ENCODE measurements at places on chromosomes 11 and 22.

DNA sequence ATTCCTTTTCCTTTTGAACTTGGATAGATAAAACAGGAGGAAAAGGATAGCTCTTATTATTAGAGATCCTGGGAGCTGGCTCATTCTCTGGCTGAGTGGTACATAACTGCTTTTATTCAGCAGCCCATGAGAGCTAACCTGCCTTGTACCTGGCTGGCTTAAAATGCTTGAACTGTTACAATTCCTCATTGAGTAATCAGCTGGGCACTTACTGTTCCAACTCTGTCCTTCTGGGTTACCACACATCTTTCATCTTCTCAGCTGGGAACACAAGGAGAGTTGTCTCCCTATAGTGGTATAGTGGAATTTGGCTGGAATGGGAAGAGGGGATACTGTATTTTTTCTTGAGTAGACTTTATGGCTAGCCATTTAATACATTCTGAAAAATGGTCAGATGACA lies 39.8 kb upstream of the SPTBN2 start:
- DNase-seq: no peak

DNA sequence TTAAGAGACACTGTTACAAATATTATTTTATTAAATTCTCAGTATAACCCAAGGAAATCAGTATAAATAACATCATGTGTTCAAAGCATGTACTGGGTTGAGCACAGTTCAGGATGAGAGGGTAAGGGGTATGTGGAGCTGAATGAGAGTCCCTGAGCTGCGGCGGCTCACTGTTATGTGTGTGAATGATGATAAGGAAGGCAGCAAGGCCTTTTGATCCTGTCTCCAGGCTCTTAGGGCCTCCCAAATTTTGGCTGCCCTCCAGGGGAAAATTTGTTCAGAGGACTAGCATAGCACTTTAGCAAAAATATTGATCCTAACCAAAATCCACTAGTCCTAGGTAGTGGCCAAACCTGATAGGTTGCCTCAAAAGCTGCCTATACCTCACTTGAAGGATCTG lies 86.1 kb upstream of the SPON1 start:
- no peak for DNase-seq

DNA sequence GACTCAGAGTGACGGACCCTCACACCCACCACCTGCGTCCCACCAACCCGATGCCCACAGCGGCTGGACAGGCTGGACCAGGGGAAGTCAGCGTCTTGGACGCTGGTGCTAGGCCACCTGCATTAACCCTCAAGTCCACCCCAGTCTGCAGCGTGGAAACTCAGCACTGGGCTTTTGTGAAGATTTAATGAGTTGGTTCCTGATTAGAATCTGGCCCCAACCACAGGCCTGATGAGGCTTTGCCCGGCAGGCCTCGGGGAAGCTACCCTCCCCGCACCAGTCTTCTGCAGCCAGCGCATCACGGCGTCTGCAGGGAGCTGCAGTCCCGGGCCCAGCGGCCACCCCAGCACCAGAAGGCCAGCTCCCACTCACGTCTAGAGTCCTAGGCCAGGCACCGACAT lies 101.0 kb downstream of the BRD1 start:
- no peak for DNase-seq

DNA sequence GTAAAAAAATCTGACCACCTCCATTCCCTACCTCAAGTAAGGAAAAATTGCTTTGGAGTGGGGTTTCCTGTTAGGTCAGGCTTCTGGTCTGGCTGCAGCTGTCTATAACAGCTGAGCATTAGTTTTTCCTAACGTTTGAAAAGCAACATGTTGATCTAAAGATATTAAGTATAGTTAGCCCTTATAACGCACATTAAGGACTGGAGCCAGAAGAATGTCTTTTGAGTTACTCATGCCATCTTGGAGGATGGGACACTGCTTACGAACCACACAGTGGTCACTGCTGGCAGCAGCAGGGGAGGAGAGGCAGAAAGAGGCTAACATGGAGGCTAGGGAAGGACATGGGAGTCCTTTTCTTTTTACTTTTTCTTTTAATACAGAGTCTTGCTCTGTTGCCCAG lies 44.1 kb upstream of the GDPD4 start:
- DNase-seq: no peak

DNA sequence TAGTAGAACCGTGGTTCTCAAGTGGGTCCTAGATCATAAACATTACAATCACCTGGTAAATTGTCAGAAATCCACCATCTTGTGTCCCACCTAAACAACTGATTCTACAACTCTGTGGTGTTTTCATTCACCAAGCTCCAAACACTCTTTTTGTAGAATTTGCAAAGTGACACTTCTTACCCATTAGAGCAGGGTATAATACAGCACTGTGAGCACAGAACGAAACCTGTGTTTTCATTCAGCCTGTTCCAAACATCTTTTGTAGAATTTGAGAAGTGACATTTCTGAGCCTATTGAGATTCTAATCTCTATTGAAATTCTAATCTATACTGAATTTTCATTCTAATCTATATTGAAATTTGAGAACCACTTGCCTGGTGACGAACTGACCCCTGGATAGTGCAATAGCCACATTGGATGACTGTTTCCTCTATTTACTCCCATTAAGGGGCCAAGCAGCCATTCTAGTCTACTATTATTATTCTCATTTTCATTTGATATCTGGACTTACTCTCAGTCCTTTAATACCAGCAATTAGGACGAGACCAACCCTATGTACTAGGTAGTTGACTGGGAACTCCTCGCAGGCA lies 616.6 kb downstream of the LRRC4C start:
- no peak for DNase-seq

DNA sequence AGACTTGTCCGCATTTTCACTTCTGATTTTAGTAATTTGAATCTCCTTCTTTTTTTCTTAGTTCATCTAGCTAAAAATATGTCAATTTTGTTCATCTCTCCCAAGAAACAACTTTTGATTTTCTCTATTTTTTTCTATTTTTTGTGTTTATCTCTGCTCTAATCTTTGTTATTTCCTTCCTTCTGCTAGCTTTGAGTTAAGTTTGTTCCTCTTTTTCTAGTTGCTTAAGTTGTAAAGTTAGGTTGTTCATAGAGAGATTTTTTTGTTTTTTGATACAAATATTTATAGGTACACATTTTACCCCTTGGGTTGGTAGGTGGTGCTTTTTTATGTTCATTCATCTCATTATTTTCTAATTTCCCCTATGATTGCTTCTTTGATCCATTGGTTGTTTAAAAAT lies 22.1 kb upstream of the XKR3 start:
- DNase-seq: no peak

DNA sequence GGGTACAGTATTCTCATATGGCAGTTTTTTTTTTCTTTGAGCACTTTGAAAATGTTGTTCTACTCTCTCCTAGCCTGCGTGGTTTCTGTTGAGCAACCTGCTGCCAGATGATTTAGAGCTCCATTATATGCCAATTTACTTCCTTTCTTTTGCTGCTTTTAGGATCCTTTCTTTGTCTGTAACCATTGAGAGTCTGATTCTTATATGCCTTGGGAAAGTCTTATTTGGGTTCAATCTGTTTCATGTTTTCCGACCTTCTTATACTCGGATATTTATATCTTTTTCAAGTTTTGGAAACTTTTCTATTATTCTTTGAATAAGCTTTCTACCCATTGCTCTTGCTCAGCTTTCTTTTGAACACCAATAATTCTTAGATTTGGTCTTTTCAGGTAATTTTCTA lies 138.1 kb upstream of the RAG2 start:
- no peak for DNase-seq

GRCh38 chr11:40819230-40819629 lies 640.2 kb downstream of the LRRC4C start:
- no peak for DNase-seq

DNA sequence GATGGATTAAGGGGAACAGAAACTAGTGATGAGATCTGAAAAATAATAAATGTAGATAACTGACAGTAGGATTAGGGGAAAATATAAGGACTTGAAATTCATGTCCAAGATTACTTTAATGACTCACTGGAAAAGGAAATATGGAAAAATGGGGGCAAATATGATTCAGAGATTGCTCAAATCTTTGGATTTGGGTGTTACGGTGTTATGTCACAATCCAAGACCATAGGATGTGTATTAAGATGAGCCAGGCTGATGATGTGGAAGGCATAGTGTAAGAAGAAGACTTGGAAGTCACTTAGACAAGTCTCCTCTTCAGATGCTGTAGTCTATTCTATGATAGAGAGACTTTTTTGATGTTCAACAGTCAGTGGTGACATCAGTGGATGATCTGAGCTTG lies 323.7 kb downstream of the LUZP2 start:
- DNase-seq: no peak

DNA sequence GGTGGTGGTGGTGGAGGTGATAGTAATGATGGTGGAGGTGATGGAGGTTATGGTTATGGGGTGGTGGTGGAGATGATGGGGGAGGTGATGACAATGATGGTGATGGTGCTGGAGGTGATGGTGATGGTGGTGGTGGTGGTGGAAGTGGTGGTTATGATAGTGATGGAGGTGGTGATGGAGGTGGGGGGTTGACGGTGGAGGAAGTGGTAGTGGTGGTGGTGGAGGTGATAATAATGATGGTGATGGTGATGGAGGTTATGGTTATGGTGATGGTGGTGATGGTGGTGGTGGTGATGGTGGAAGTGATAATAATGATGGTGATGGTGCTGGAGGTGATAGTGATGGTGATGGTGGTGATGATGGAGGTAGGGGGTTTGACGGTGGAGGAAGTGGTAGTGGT lies 16.9 kb upstream of the WNT7B start:
- DNase-seq: no peak

GRCh38 chr22:45996241-45997076 lies 19.5 kb upstream of the WNT7B start:
- DNase-seq: no peak

- no peak for DNase-seq
Measured at GRCh38 chr11:93169950-93170561, 27.7 kb downstream of the SLC36A4 start.

GRCh38 chr11:128415539-128415938 lies 171.8 kb downstream of the ETS1 start:
- no peak for DNase-seq

GRCh38 chr11:64232967-64233315 lies 1.4 kb upstream of the VEGFB start:
- DNase-seq: no peak

- DNase-seq: peak; percentile 57
Measured at GRCh38 chr11:130892861-130893260, 23.4 kb downstream of the SNX19 start.

- DNase-seq: no peak
Measured at GRCh38 chr11:9680028-9680427, 16.2 kb downstream of the SWAP70 start.

DNA sequence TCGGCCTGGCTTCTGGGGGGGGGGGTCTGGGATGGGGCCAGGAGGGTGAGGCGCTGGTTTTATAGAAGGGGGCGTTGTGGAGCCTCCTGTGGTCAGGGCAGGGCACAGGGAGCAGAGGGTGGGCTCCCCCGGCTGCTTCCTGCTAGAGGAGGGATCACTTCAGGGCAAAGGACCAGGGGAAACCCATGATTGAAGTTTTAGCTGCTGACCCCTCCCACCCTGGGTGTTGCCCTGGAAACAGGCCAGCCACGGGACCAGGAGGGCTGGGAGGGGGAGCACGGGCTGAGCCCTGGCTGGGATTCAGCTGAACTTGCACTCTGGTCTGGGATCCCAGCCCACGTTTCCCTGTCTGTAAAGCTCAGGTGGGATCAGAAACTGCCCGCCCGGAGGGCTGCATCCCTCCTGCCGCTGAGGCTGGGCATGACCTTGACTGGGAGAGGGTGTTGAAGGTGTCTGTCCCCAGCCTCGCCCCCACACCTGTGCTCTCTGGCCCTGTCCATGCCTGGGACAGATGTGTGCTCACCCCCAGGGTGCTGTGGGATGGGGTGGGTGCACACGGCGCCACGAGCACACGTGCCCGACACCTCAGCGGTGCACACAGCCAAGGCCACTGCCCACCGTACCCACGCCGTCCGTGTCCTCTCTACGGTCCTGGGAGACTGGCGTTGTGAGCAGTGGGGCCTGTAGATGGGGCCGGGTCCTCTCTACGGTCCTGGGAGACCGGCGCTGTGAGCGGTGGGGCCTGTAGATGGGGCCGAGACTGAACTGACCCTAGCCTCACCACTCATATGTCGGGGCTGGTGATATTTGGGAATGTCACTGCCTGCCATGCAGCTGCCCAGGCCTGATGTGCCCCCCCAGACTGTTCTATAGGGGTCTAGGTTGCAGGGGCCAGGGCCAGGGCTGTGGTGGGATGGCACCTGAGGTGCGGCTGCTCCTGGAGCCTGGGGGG lies 2.3 kb downstream of the TSPAN4 start:
- DNase-seq: peak; percentile 59

DNA sequence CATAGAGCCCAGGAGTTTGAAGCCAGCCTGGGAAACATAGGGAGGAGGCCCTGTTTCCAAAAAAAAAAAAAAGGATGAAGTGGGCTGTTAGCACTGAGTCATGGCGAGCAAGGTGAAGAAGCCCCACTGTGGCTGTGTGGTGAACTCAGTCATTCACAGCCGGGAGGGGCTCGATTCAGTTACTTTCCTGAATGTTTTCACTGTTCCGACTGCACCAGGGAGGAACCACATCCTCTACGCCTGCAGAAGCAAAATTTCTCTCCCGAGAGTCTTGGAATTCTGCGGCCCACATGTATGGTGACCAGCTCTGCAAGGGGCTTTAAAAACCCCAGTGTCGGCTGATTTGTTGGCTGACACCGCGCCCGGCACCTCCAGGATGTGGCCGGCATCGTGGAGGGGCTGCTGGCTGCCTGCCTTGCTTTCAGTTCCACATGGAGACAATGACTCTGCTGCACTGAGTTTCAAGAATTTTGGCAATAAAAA lies 27.8 kb upstream of the GRAMD4 start:
- no peak for DNase-seq

GRCh38 chr11:56764976-56765375 lies 16.5 kb upstream of the OR9G4 start:
- DNase-seq: no peak

DNA sequence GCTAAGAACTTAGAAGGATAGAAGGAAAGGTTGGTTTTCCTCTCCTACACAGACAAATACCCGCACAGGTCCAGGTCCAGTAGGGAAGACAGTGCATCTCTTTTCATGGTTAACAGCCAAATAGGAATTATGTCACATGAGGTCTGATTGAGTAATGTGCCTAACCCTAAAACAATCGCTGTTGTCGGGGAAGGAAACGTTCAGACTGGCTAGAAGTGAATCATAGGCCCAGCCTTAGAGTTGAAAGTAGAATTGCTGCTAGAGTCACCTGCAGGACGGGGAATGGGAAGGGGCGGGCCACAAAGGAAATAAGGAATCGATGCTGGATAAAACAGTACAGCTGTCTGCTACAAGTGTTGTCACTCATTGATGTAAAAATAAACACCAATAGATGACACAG lies 12.4 kb upstream of the HTATIP2 start:
- no peak for DNase-seq

GRCh38 chr11:92644595-92645445 lies 324.6 kb upstream of the MTNR1B start:
- no peak for DNase-seq
